Activated naive CD8-positive, alpha-beta T cell treated with anti-CD3 and anti-CD28 coated beads, Interleukin-2, amount 50 U/mL, for 16 hours (primary cell): ENCODE measurements at places on chromosomes 1 and 21.

DNA sequence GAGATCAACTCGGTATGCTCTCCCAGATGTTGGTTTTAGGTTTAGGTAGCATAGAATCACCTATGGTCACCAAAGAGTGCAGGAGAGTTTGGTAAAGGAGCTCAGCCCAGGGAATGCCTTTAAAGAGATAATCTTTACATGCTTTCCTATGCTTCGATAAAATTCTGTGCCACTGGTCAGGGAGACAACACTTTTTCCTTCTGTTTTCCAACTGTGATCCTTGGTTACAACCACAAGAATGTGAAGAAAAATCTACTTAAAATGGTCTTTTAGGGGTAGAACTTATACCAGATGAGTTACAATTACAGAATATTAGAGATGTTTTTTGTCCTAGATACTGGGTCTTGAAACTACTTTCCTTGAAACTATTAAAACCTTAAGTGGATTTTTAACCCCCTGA, 895.6 kb downstream of the TTLL7 start:
- no peak for DNase-seq

DNA sequence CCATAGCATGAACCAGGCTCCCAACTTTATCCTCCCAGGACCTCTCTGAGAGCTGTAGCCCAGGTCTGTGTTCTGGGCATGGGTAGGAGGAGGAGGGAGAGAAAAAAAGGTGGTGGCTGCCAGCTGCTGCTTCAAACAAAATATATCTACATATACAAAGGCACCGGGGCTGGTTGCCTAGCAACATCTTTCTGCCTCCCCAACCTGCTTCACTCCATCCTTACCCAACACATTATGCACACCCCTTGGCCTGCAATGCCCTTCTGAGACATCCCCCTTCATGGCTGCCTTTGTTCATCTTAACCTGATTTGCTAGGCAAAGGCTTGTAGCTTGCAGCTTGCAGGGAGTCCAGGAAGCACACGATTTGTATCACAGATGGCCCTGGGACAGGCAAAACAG, 27.2 kb upstream of the ATP1A1 start:
- no peak for DNase-seq

DNA sequence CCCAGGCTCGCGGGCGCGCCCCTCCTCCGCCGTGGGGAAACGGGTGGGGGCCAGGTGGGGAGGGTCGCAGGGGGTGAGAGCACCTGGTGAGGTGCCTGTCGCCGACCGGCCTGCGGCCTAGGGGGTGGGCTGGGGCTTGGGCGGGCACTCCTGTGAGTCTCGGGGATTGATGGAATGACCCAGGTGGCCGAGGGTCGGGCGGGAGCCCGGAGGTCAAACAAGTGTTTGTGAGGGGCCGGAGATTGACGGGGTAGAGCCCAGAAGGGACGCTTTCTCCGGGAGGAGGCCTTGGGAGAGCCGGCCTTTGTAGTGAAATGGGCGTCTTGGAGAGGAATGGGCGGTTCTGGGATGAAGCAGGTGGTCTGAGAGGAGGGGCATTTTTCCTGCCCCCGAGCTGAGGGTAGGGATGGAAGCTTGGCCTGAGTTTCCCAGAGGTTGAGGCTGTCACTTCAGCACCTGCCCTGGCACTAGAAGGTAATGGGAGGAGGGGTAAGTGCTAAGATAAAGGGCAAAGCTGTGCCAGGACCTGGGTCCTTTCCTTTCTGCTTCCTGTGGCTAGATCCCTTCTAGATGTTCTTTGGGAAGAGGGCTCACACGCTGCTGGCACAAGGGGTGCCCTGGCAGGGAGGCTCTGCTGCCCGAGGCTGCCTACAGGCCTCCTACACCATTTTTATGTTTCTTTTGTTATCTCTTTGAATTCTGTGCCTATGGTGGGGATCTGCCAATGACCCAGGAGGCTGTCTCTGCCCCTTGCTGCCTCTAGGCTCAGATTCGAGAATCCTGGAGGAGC, 56.1 kb downstream of the NDUFS5 start:
- DNase-seq = no peak

GRCh38 chr1:1479547-1480487, 8.3 kb downstream of the ATAD3B start:
- DNase-seq = no peak

DNA sequence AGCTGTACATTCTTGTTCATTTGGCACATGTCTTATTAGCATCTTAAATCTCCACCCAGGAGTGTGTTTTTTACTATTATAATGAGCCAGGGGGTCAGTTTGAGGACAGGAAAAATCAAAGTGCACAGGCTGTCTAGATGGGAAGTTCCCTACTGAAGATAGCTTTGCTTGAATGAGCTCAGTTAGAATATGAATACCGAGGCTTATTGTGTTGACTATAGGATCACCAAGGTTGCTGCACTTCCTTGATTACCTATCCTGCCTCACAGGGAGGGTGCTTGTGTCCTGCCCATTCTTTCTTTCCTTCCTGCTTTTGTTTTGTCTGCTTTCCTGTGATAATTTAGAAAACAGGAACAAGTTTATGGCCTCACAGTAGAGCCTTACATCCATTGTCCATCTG, 16.3 kb downstream of the PHGDH start:
- DNase-seq = no peak

DNA sequence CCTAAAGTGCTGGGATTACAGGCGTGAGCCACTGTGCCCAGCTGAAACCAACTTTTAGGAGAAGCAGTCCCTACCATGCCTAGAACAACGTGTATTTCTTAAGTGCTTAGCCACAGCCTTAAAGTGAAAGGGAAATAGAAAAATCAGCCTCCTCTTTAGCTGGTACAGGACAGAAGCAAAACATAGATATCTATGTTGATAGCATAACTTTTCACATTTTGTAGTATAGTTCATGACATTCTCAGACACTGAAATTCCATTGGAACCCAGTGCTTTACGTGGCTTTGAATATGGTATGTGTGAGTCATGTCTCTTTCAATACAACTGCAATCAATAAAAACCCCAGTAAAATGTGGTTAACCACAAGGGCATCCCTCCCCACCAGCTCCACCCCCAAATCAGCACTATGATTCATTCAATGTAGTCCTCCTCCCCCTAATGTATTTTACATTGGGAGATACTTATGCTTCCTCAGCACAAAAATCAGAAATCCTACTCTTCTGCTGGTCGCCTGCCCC, 32.1 kb downstream of the TGFB2 start:
- peak; percentile 49 for DNase-seq

DNA sequence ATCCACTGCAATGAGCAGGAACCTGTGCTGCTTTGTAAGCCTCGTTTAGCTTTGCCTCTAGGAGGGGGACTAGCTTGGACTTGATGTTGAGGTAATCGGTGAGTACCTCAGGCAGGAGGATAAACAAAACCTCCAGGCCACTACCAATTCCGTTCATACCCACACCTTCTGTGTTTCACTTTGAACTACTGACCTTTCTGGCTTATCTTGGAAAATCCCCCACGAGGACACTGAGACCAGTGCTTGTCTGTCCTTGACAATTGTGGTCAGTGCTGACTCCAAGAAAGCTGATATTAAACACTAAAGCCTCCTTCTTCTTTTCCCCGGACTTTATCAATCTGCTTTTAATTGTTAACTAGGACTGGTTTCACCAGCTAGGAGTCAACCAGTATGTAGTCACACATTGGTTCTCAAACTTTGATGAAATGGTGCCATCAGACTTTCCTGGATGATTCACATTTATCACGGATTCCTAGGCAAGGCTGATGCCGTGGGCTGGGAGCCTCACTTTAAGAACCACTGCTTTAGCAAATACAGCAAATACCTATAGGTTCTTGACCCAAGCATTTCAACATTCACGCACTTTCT, 52.7 kb downstream of the TGFB2 start:
- DNase-seq = no peak

GRCh38 chr1:58293388-58293787, 253.1 kb downstream of the OMA1 start:
- DNase-seq = no peak

- DNase-seq = no peak
Measured at GRCh38 chr1:219039682-219040154, 134.0 kb upstream of the LYPLAL1 start.

GRCh38 chr21:35142036-35142815, 93.1 kb upstream of the RUNX1 start:
- no peak for DNase-seq

DNA sequence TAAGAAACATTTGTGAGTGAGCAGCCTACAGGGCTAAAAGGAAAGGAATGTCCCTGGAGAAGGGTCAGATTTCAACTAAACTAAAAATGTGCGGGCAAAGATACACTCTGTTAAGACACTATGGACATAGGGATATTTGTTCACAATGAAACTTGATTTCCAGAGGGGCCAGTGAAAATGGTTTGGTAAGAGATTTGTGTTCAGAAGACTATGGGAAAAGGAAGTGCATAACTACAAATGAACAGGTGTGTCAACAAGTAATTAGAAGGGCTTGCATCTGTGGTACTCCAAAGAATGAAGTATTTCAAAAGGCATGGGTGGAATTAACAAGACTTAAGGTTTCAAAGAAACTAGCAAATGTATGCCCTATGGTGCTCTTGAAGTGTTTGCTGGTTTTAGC, 60.4 kb downstream of the NME7 start:
- no peak for DNase-seq

- no peak for DNase-seq
Measured at GRCh38 chr1:104807590-104807989, 1057.9 kb downstream of the AMY1C start.

- DNase-seq = no peak
Measured at GRCh38 chr1:204113896-204114295, 37.9 kb downstream of the ETNK2 start.

DNA sequence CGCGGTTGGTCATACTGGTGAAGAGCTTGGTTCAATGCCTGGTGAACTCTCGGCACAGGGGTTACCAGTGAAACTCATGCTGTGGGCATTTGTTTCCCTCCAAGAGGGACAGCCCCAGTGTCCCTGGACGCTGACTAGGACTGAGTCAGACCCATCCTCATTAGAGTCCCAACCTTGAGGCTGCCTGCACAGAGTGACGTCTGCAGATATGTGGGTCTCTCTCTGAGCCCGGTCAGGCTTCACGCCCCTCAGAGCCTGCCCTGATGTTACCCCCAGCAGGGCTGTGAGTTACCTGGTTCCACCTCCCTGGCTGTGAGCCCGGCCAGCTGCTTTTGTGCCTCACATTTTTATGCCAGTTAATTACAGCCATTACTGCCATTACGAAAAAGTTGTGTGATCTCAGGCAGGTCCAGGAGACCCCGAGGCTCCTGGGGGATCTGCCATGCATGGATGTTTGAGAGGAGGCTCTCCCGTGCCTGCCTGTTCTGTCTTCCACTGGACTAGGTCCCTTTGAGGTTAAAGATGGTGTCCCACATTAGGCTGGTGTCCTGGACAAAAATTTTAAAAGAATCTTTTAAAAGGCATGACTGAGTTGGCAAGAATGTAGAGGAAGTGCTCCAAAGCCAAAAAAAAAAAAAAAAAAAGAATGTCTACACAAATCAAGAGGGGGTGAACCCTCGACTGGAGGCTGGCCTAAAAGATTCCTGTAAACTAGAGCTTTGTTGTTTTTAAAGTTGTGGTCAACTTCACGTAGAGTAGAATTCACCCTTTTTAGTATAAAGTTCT, 36.6 kb upstream of the PADI1 start:
- DNase-seq = no peak

DNA sequence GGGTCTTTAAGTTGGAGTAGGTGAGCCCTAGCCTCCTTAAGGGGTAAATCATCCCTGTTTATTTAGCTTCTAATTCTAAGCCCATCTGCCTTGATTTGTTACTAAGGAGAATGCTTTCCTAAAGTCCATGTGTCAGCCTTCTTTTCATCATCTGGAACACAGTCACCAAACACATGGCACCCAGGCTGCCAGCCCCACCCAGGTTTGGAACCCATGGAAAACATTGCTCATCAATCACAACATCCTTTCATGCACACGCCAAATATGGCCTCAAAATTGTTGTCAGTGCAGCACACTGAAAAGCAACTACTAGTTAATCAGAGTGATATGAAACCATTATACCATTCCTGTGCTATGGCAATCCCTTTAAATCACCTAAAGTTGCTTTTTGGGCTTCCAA, 386.7 kb upstream of the ESRRG start:
- DNase-seq = no peak

- no peak for DNase-seq
Measured at GRCh38 chr1:16248603-16249516, 11.9 kb upstream of the CPLANE2 start.

DNA sequence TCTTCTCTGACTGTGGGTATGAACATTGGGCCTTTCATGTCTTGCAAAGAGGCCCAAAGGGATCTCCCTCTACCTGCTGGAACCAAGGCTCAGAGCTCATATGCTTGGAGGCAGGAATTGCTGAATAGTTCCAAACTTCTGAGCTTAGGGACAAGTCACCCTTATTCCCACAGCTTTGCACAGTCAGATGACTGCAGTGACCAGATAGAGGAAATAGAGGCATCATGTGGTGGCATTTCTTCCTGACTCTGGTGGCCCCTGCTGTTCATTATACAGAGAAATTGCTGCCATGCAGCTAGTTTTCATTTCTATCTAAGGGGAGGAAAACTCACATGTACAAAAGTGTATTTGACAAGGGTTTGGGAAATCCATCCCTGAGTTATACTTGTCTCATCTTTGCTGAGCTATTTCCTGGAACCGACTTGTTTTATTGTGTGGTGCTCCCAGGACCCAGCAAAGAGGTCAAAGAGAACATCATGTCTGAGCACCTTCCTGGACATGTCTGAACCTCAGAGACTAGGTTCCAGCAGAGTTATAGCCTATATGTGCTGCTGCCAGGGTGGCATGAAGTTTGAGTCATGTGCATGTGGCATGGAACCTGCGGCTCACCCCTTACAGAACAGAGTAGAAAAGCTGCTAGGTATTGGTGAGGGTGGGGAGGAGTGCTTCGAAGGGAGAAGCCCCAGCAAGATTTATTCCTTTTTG, 131.2 kb downstream of the PIK3R3 start:
- DNase-seq = no peak

DNA sequence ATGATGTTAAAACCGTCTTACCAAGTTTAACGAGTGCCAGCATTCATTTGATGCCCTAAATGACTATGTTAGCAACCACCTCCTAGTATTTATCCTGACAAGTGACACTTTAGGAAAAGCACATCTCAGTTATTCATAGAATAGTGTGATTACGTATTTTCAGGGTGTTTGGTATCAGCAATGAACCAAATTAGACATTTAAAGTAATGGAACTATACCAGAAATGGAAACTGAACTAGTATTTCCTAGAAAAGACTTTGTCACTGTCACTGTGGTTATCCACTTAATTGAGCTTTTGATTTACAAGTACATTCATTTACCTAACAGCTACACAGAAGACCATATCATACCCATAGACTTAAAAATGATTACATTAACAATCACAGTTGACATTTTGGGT, 3.6 kb upstream of the IL12RB2 start:
- DNase-seq = no peak

DNA sequence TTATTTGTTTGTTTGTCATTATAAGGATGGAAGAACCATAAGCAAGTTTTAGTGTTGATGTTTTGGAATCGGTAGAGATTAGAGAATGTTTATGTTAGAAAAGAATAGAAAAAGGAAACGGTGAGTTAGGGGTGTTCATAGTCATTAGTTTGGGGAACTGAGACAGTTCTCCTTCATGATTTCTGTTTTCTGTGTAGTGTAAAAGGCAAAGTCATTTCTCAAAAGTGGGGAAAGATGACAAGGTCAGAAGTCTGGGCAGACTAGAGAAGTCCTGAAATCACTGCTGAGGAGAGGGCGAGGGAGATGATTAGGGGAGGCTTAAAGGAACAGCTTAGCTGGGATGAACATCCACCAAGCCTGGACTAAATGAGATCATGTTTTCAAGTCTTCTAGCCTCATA, 498.9 kb downstream of the TTLL7 start:
- no peak for DNase-seq
